ENCODE measurements at places on chromosomes 12 and 14. TPM values are rescaled to one million over a fixed set of nuclear protein-coding genes. Genes with fewer than 3 reads are reported as not detected.

The SMCO2 gene
- 0.39 TPM for polyA plus RNA-seq

The FBLN5 gene
- polyA plus RNA-seq, result 10.2 TPM

The AKAP6 gene
- 7.0 TPM for polyA plus RNA-seq

The CFAP54 gene
- polyA plus RNA-seq, result 0.39 TPM

The CCDC184 gene
- polyA plus RNA-seq, result 8.9 TPM

The VIPAS39 gene
- polyA plus RNA-seq, result 30.5 TPM

The CISTR gene
- polyA plus RNA-seq, result not detected

The CACNA2D4 gene
- not detected for polyA plus RNA-seq

The RNASE2 gene
- polyA plus RNA-seq, result 1.2 TPM

The SERPINA12 gene
- polyA plus RNA-seq, result not detected
